ENCODE measurements at places on chromosomes 3 and 15.

- no peak for DNase-seq
These were observed 46.9 kb downstream of the SFMBT1 start for GRCh38 chr3:52998771-52999513.

GRCh38 chr3:150238048-150238802 is 169.9 kb upstream of the TSC22D2 start:
- DNase-seq: no peak

GRCh38 chr3:119891944-119892721 is 110.2 kb downstream of the NR1I2 start:
- peak; percentile 64 for DNase-seq

GRCh38 chr3:176787506-176787905 is 409.8 kb downstream of the TBL1XR1 start:
- no peak for DNase-seq

DNA sequence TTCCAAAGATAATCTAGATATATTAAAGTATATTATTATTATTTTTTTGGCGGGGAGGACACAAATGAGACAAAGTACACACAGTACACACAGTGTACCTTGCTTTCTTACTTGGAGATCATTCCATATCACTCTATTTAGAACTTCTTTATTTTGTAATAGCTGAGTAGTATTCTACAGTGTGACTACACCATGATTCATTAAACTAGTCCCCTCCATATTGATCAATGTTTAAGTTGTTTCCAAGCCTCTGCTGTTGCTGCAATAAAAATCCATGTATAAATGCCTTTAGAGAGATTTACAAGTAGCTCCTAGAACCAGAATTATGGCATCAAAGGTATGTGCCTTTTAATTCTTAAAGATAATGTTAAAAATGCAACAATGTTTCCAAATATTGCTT is 38.8 kb downstream of the PYGO1 start:
- DNase-seq: no peak

GRCh38 chr15:41869770-41870688 is 23.8 kb downstream of the SPTBN5 start:
- DNase-seq: no peak

DNA sequence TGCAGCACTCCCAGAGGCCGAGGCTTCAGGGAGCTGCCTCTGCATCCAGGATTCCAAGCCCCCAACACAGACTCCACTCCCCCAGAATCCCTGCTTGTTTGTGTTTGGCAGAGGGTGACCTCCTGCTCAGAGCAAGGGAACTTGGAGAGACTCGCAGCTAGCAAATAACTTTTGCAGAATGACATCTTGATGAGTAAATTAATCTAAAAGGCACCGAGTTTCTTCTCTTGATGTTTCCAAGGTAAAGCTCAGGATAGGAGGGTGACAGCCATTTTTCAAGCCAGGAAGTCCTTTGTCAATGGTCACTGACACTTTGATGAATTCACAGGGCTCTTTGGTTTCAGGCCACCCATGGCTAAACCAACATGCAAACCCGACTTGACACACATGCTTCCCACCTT is 523.0 kb downstream of the NTRK3 start:
- no peak for DNase-seq

GRCh38 chr3:73094129-73094528 is 32.7 kb downstream of the EBLN2 start:
- no peak for DNase-seq

GRCh38 chr3:119329551-119329950 is 35.4 kb downstream of the ARHGAP31 start:
- DNase-seq: no peak

- peak; percentile 29 for DNase-seq
These were observed 33.7 kb downstream of the VIPR1 start for GRCh38 chr3:42535981-42536784.

GRCh38 chr3:194979173-194979572 is 291.8 kb downstream of the XXYLT1 start:
- DNase-seq: no peak

GRCh38 chr15:40436116-40436891 is 4.4 kb upstream of the BAHD1 start:
- no peak for DNase-seq

DNA sequence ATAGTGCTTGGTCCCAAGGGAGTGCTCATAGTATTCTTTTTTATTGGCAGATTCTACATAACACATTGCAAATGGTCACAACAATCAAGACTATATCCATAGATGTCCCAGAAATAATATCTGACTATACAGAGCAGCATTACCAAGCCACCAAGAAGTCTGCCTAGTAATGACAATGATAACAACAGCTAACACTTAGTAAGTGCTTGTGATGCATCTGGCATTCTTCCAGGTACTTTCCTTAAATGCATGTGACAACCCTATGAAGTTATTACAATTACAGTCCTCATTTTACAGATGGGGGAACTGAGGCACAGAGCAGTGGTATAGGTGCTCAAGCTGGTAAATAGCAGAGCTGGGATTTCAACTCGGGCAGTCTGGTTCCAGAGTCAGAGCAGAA is 49.6 kb upstream of the ICE2 start:
- peak; percentile 5 for DNase-seq

DNA sequence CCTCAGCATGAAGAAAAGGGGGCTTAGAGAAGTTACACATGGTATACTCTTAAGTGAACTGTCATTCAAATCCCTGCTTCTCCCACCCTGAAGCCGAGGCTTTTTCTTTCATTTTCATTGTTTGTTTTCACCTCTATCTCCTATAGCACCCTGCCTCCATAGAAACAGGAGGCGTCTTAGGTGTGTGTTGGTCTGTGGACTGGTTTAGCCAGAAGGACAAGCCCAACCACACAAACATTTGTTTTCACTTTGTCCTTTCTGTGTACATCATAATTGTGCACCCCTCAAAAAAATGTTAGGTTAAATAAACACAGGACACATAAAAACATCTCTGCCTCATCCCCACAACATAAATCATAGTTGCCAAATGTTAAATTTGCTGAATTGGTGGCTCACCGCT is 73.3 kb upstream of the UBE2E2 start:
- no peak for DNase-seq

DNA sequence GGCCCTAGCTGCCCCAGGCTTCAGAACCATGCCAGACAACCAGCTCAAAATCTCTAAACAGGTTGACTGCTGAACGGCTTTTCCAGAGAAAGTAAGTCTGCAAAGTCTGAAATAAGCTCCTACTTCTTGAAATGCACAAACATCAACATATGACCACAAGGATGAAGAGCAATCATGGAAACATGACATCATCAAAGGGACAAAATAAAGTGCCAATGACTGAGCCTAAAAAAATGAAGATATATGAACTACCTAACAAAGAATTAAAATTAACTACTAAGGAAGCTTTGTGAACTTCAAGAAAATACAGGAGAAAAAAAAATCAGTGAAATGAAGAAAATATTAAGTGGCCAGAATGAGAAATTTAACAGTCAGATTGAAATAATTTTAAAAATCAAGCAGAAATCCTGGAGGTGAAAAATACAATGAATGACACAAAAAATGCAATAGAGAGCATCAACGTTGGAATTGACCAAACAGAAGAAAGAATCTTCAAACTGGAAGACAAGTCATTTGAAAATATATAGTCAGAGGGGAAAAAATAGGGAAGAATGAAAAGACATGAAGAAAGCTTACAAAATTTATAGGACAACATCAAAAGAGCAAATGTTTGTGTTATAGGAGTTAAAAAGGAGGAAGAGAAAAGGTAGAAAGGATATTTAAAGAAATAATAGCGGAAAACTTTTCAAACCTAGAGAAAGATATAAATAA is 364.2 kb downstream of the OCA2 start:
- no peak for DNase-seq

GRCh38 chr3:62926494-62926893 is 51.3 kb upstream of the CADPS start:
- no peak for DNase-seq

- no peak for DNase-seq
These were observed 113.0 kb upstream of the GOLGA8J start for GRCh38 chr15:29969562-29970401.

DNA sequence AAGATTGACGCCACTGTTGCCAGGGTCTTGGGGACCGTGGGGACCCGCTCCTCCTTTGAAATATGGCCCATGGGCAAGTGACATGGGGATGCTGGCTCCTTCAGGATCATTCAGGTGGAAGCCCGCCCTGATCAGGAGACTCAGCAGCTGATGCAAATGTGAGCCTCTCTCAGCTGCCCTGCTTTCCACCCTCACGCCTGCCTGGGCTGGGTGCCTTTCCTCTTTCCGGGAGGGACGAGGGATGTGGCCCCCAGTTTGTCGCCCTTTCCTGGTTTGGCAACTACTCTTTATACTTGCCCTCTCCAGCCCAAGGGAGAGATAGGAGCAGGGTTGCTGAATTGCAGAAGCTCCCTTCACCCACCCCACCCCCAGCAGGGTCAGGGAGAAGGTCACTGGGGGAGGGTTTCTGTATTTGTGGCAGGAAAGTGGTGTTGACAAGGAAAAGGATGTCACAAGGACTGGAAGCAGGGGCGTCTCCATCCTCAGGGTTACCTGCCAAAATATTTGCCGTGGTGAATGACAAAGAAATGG is 21.8 kb downstream of the DNASE1L3 start:
- DNase-seq: no peak

DNA sequence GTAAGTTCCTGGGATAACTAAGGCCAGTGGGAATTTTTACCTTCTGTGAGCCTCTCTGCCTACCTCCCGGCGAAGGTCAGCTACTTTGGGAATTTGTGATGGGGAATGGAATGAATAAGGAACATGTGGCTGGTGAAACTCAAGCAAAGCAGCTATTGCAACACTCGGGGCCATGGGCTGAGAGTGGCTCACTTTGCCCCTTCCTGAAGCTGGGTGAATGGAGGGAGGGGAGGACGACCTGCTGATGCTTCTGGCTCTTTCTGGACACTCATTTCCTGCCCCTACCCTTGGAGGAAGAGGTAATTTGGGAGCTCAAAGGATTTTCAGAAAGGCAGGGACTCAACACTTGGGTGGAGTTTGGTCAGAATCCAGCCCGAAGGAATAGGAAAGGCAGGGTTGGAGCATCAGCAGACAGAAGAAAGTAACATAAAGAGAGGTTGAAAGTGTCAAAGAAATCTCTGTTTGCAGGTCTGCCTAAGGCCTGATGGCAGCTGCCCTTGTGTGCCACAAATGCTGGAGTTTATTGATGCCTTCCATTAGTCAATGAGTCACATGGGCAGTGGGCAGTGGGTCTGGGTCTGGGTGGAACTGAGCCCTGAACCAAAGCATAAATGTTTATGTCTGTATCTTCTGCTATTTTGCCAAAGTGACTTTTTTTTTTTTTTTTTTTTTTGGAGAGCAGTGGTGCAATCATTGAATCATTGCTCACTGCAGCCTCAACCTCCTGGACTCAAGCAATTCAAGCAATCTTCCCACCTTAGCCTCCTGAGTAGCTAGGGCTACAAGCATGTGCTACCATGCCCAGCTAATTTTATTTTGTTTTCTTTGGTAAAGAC is 12.4 kb downstream of the LAMP3 start:
- DNase-seq: no peak

- no peak for DNase-seq
These were observed 49.4 kb downstream of the GRK7 start for GRCh38 chr3:141812586-141812985.

DNA sequence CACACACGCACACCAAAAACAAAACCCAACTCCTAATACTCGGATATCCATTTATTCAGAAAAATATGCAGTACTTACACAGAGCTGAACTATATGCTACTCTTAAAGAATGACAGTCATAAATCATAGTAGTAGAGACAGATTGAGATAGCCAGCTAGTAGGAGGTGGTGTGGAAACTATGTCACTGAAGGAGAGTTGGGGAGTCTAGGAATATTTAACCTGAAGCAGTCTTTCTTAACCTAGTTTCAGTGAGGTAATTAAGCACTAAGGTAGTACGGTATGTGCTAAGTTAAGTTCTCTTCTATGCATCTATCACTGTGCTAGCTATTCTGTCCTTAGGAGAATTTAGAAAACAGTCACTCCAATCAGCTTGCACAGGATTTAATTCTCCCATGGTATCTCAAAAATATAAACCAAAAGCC is 54.2 kb downstream of the ANKRD28 start:
- no peak for DNase-seq

DNA sequence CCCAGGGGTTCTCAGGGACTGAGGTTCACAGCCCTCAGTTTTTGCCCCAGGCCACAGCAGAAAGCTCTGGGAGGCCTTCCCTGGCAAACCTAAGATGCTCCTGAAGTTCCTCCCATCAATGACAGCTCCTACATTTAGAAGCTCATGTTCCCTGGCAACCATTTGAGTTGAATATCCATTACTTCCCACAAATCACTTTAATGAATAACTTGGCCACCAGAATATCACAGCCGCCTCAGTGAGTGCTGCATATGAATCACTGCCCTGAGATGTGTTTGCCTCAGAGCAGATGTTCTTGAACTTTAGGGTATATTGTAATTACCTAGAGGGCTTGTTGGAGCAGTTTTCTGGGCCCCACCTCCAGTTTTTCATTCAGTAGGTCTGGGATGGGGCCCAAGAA is 27.4 kb downstream of the SLCO2A1 start:
- DNase-seq: no peak

GRCh38 chr15:76338486-76339304 is 2.1 kb downstream of the ISL2 start:
- no peak for DNase-seq

DNA sequence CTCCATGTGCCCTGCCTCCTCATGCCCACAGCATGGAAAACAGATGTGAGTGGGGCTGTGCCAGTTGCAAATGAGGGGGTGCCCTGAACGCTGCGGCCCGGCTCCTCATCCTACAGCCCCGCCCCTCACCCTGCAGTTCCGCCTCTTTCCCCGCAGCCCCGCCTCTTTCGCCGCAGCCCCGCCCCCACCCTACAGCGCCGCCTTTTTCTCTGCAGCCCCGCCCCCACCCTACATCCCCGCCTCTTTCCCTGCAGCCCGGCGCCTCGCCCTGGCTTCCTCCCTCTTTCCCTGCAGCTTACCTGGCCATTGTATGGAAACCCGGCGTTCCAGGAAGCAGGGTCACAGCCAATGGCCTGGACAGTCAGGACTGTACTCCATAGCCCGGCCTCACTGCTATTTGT is 284.9 kb downstream of the TLE3 start:
- DNase-seq: no peak

GRCh38 chr15:27241943-27242342 is 271.0 kb downstream of the GABRG3 start:
- DNase-seq: no peak

DNA sequence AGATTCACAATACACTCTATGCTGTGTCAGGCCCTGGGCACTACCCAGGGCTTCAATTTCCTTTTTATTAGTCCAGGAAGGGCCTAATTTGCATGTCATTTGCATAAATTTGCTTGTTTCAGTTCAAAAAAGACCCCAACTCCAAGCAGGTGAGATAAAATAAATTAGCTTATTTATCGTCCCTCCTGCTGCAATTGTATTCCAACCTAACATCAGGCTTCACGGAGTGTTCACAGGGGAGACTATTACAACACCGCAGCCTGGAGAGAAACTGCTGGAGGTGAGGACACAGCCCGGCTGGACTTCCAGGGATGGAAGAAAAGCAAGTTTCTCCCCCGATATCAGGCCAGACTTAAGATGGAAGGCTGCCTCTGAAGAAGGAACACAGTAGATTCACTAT is 62.8 kb downstream of the MEGF11 start:
- no peak for DNase-seq

DNA sequence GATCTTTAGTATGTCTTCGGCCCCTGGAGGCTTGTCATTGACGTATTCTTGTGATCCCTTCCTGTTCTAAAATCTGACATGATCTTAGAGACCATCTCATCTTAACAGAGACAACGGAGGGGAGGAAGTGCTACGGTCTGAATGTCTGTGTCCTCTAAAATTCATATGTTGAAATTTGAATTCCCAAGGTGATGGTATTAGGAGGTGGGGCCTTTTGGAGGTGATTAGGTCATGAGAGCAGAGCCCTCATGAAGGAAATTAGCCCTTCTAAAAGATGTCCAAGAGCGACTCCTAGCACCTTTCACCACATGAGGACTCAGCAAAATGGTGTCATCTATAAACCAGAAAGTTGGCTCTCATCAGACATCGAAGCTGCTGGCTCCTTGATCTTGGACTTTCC is 233.2 kb upstream of the CMC1 start:
- no peak for DNase-seq

Data from brain microvascular endothelial cell (primary cell).